ENCODE measurements at places on chromosomes 12 and 14.

- no peak for DNase-seq
Measured at GRCh38 chr12:31989571-31990362, 30.6 kb downstream of the RESF1 start.

GRCh38 chr12:13670285-13670866 lies 311.0 kb downstream of the GRIN2B start:
- no peak for DNase-seq

GRCh38 chr12:95215949-95216348 lies 1.3 kb downstream of the FGD6 start:
- no peak for DNase-seq

- DNase-seq = no peak
Measured at GRCh38 chr14:68631394-68632053, 161.3 kb downstream of the ZFP36L1 start.

DNA sequence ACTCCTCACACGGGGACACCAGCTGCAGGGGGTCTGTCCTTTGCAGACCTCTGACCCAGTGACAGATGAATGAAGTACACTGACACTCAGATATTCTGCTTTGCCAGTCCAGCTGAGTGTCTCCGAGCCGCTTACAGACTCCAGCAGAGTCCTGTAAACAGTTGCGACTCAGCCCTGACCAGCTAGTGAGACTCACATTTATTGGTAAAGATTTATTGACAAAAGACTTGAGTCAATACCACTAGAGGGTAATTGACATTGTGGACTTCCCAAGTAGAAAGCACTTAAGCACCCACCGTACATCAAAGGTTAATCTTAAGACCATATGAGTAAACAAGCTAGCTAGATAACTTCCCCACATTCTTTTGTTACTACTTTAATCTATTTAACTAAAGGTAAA lies 9.8 kb upstream of the FKBP4 start:
- DNase-seq = no peak

- DNase-seq = no peak
Measured at GRCh38 chr12:104747955-104748354, 210.1 kb downstream of the SLC41A2 start.

- DNase-seq = peak; percentile 94
Measured at GRCh38 chr14:20461225-20462141, at the start of gene PIP4P1. TSS of gene PIP4P1 (minus strand) at chr14:20461434. CDS start at chr14:20461325, 109 bp downstream.

GRCh38 chr14:54349713-54350112 lies 47.1 kb upstream of the CDKN3 start:
- no peak for DNase-seq

Data from activated naive CD4-positive, alpha-beta T cell treated with anti-CD3 and anti-CD28 coated beads, Interleukin-2, amount 50 U/mL, for 72 hours (primary cell).